GM10248 (cell line): ENCODE measurements at places on chromosomes 16 and 17.

DNA sequence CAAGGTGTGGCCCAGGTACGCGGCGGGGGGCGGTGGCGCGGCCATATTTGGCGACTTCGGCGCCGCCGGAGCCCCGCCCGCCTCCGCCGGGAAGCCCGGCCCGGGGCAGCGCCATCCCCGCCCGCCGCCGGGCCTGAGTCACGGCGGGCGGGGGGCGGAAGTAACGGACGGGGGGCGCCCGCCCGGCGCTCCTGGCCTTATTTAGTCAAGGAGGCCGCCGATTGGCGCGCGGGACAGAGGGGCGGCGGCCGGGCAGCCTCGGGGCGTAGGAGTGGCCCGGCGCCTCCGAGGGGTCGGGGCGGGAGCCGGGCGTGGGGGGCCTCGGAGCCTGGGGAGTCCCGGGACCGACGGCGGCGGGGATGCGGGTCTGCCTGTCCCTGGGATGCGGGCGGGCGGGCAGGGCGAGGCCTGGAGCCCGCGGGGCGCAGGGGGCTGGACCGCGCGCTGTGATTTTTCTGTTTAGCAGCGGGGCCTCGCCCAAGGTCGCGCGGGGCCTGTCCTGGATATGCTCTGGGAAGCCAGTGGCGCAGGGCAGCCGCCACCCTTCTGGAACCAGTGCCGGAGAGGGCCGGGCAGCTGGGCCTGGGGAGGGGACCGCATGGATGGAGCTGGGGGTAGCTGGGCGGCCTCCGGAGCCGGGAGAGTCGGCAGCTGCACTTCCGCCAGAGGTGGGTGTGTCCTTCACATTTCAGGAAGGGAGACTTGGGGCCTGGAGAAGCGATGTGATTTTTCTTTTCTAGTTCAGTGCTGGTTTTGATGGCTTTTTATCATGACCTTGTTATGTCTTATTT, 2.3 kb upstream of the ACTG1 start:
- DNase-seq = peak; percentile 83

GRCh38 chr17:28293994-28294393, 25.0 kb upstream of the TMEM97 start:
- no peak for DNase-seq

GRCh38 chr17:29549177-29549923, 17.5 kb downstream of the ABHD15 start:
- DNase-seq = peak; percentile 55

GRCh38 chr16:11268921-11269375, at the start of gene TNP2:
TNP2 (minus strand) TSS chr16:11269325; CDS start chr16:11269262, 63 bp downstream.
- DNase-seq = no peak

DNA sequence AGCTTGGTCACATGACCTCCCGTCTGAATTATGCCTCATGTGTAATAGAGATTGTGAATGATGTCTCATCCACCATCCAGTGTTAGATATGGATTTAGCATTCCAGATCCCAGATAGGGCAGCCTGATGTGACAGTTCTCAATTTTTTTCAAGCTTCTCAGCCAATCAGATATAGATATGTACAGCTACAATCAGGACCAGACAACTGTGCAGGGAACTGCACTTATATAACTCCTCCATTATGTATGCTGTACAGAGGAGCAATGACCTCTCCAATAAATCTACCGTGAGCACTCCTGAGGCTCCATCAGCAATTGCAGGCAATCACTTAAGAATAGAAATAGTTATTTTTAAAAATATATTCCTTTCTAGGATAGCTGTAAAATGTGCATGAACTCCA, 722.8 kb upstream of the SOX9 start:
- no peak for DNase-seq

DNA sequence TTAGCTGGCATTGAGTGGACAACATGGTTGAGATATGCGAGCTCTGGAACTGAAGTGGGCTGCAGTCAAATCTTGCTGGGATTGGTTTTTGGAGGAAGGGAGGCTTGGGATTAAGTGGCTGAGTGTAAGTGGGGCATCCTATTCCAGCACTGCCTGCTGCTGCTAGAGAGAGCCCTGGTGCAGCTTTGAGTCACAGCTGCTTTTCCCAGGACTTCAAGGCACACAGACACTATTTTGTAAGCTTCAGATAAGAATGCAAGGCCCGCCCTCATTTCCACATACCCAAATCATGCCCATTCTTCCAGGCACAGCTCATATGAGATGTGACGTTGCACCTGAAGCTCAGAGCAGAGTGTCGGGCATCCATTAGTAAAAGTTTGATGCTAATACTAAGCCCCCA, 10.2 kb upstream of the MAF start:
- no peak for DNase-seq

GRCh38 chr16:4360538-4361021, 9.5 kb upstream of the PAM16 start:
- DNase-seq = no peak

GRCh38 chr16:75787440-75787839, 61.1 kb upstream of the CPHXL start:
- DNase-seq = no peak

GRCh38 chr17:20271011-20271610, 196.2 kb downstream of the LGALS9B start:
- no peak for DNase-seq

GRCh38 chr17:66564992-66565465, 262.6 kb downstream of the PRKCA start:
- DNase-seq = no peak

- no peak for DNase-seq
These were observed 2.9 kb downstream of the PHKB start for GRCh38 chr16:47463771-47464624.

DNA sequence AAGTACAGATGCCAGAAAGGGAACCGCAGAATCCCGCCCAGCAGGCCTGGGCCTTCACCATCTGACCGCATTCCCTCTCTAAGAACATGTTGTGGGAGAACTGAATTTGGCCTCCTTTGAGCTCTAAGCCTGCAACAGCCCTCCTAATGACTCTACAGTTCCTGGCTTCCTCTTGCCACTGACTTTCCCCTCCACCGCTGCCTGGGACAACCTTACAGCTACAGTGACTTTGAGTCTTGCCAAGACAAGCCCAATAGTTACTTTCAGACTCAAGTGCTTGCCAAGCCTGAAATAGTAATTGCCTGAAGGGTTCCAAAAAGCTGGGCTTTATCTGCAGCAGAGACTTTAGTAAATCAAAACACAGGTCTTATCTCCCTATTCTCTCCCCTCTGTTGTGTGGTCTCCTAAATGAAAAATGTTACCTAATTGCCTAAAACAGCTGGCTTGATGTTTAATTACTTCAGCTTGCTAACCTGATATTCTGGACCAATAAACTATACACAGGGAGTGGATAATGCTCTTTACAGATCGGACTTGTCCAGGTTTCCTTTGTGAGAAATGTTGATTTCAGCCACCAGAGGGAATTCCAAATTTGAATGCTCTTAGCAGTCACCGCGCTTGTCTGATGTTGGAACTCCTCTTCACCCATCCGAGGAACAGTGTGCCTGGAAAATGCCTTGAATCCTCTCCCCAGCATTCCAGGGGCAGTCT, 85.1 kb upstream of the TBX2 start:
- DNase-seq = no peak

- DNase-seq = no peak
These were observed 107.0 kb upstream of the RPL38 start for GRCh38 chr17:74096456-74096855.

DNA sequence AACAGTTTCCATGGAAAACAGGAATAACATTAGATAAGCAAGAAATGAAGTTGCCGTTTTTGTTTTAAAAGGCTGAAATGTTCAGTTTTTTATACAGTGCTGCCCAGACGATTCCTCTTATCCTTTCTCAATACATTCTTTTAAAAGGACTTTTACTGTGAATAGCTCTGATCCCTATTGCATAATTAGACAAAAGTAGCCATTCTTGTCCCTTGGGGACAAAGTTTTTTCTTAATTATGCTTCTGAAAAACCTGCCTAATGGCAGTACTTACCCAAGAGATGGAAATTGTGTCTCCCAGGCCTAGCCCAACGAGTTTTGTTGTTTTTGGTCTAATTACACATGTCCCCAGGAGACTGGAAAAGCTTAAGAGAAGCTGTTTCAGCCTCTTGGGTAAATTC, 27.6 kb downstream of the NXPH3 start:
- DNase-seq = no peak

DNA sequence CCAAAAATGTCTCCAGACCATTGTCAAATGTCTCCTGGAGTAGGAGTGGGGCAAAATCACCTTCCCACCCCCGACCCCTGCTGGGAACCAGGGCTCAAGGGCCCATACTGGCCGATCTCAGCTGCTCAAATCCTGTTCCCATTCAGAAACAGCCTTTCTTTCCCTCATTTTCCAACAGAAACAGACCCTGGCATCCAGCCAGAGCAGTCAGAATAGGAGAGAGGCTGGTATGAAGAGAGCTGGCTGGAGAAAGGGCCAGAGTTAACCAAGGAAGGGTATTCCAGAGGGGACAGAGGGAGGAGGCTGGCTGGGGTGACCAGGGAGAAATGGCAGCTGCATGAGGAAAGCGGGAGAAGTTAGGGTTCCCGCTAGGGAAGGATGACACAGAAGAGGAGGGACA, 199.1 kb downstream of the XYLT1 start:
- DNase-seq = no peak
